ENCODE measurements at places on chromosomes 1 and 21.

GRCh38 chr1:206094024-206094423 is 23.2 kb downstream of the AVPR1B start:
- DNase-seq, result no peak

GRCh38 chr1:201103666-201104065 is 8.6 kb downstream of the CACNA1S start:
- DNase-seq, result no peak

DNA sequence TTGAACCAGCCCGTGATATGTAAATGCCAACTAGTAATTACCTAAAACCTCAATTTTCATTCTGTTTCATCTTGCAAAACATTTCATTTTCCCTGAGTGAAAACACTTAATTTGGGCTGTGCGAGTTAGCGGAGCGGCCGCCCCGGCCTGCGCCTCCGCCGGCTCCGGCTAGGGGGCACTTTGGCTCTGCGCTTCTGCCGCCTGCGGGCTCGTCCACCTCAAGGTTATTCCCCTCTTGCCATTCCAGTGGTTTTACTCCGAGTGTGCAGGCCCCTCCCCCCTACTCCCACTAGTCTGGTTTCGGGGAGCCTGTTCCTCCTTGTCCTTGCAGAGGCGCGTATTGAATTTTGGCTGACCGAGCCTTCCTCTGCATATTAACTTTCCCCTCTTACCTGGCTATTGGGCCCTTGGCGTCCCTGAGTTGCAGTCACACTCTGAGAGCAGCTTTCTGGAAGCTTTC is 55.6 kb downstream of the PEX14 start:
- DNase-seq, result peak; percentile 33

GRCh38 chr1:156386949-156387869 is 18.2 kb downstream of the RHBG start:
- no peak for DNase-seq

DNA sequence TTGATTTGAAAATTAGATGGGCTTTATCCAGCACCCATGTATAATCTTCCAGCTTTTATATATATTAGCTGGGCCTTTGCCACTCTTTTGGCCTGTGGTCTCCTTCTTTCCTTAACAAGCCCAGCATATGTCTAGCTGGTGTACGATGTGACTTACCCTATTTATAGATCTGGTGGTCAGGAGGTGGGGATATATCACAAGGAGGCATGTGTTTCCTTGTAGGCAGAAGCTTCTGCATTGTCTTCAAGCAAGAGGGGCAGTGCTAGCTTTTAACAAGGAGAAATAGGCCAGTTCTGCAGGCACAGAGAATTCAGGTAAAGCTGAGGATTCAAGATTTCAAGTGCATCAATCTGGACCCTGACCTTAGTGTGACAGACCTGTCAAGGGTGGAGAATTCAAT is 38.0 kb upstream of the DNASE2B start:
- no peak for DNase-seq
